ENCODE measurements at places on chromosomes 1 and 21.

- DNase-seq, result no peak
Observed at GRCh38 chr1:115453666-115454065, 115.6 kb upstream of the NGF start.

GRCh38 chr1:46086576-46086975 is 45.9 kb downstream of the PIK3R3 start:
- no peak for DNase-seq

GRCh38 chr1:86648255-86648654 is 56.1 kb upstream of the SH3GLB1 start:
- DNase-seq, result no peak

DNA sequence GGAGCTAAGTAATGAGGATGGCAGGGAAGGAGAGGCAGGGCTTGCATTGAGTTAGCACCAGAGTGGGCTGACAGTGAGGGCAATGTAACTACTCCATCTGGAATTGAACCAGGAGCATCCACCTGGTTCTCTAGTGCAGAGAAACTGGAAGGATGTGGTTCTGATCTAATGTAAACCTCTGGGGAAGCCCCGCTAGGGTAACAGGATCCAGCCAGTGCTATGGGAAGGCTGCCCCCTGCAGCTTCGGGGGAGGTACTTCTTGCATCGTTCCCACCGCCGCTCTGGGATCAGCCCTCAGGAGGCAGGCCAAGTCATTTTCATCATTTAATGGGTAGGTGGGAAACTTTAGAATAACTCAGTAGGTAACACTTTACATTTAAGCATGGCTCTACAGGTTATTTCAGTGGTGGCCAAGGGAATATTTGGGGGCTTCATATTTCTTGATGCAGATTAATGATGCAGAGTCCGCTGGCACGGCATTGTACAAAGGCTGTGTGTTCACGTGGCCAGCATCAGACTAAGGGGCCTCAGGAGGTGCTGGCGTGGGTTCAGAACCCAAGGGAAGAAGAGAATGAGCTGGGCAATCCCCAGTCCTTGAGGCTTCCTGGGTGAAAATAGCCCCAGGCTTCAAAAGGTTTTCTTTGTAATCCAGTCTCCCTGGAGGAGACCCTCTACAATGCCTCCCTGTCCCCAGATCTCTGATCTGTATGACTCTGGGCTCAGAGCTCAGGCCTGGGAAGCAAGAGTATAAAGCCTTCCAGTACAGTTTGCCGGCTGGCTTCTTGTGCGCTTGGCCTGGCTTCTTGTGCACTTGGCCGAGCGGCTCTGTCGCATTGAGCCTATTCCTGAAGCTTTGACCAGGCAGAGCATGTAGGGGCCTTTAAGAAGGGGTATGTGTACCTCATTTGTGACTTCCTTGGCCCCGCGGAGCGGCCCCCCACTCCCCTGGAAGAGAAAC is 26.4 kb upstream of the KAZN start:
- no peak for DNase-seq

DNA sequence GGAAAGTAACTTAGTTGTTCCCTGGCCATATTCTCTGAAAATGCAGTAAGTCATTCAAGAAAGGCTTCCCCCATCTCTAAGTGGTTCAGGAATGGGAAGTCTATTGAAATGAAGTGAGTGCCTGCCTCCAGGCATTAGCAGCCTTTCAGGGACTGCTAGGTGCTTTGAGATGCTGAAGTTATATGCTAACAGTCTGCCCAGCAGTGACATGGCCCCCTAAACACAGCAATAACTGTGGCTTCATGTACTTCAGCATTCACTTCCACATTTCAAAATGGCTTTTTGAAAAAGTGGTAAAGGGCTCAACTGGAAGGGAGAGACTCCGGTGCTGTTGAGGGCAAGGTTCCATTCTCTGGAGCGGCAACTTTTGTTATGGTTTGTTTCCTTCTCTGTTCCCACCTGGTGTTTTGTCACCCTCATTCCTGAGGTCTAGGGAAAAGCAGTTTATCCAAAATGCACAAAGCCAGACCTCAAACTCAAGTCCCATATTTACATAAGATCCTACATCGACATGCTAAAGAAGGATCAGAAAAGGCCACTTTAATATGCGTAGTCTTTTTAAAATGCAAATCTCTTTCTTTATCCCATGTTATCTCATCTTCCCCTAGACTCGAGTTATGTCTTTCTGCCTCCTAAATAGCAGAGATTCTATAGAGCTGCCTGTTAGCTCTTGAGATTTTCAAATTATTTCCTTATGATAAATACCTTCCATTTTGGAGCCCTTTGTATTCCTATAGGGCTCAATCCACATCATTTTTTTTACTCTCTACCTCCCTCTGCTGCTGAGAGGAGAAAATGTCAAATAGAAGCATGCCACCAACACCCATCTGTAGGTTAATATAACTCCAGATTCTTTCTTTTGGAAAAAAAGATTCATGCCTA is 34.2 kb upstream of the LRRC8C start:
- no peak for DNase-seq

GRCh38 chr1:98921817-98922216 is 82.8 kb downstream of the PLPPR5 start:
- no peak for DNase-seq

- no peak for DNase-seq
Observed at GRCh38 chr1:178485541-178485981, 11.2 kb downstream of the CLEC20A start.

DNA sequence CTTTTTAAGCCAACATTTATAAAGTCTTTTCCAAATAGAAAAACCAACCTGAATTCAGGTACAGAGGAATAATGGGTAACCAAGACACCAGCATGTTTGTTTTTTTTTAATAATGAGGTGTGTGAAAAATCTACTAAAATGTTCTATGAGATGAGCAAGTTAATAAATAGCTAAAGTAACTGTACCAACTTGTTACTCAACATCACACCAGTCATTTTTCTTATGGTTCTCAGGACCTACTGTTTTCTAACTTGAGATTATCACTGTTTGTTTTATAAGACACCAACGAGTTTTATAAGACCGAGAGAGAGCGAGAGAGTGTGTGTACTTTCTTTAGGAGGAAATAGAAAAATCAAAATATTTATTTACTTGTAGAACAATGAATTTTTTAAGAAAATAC is 12.4 kb downstream of the ELK4 start:
- no peak for DNase-seq

DNA sequence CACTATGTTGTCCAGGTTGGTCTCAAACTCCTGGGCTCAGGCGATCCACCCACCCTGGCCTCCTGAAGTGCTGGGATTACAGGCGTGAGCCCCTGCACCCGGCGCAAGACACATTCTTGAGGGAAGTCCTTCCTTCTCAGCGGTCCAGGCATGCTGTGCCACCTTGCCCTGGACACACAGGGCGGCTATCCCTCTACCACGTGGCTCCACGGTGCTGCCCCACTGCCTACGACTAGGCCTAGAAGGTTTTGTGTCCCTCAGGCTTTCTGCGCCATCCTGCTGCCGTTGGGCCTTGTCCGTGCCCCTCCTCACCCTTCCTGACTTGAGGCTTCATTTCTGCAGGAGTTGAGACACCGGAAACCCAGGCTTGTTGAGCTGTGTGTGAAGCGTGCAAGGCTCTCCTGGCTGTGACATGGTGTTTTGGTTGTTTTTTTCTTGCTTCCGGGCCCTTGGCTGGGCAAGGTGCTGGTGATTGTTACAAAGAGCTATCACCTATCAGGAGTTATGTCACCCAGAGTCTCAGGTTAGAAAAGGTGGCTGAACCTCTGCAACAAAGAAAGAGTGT is 13.9 kb downstream of the C1orf174 start:
- no peak for DNase-seq

- DNase-seq, result no peak
Observed at GRCh38 chr21:32547018-32547417, 38.3 kb downstream of the TCP10L start.

DNA sequence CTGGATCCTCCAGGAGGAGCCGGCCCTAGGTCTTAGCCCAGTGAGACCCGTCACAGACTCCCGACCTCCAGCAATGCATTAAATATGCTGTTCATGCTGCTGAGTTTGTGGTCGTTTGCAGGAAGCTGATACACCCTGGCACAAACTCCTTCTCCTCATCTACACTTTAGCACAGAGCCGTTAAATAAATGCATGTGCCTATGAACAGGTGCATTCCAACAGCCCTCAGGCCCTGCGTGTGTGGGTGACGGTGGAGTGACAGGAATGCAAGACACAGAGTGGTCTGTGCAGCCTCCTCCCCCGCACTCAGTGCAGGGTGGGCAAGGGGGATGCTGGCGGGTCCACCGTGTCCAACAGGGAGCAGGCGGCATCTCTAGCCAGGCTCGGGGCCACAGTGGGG is 106.6 kb upstream of the TMPRSS2 start:
- DNase-seq, result no peak

- DNase-seq, result no peak
Observed at GRCh38 chr1:221801251-221801661, 59.4 kb upstream of the DUSP10 start.

- DNase-seq, result no peak
Observed at GRCh38 chr1:206651958-206652890, 16.9 kb downstream of the DYRK3 start.
